ENCODE measurements at places on chromosomes 4 and X.
A peak's percentile ranks its signal among the peaks of the same experiment; 100 is the strongest.

GRCh38 chr4:25421816-25422525, 44.9 kb downstream of the ANAPC4 start:
- DNase-seq: no peak

DNA sequence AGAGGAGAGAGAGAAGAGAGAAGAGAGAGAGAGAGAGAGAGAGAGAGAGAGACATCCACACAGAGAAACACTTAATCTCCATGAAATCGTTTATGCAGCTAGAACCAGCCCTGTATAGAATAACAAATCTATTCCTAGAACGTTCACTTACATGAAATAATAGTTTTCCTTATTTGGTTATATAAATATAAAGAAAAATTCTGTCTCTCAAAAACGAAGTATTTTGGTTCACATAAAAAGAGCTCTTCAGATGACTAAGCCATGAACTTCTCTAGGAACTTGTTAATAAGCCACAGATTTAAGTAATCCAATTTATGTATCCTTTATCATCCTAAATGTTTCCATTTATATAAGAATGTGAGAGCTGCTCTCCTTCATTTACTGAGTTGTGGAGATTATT, 1315.1 kb upstream of the PCDH7 start:
- no peak for DNase-seq

- DNase-seq: no peak
These were observed 30.8 kb downstream of the HERC3 start for GRCh38 chr4:88623097-88623496.

- DNase-seq: no peak
These were observed 99.9 kb downstream of the AREG start for GRCh38 chr4:74544655-74545361.

DNA sequence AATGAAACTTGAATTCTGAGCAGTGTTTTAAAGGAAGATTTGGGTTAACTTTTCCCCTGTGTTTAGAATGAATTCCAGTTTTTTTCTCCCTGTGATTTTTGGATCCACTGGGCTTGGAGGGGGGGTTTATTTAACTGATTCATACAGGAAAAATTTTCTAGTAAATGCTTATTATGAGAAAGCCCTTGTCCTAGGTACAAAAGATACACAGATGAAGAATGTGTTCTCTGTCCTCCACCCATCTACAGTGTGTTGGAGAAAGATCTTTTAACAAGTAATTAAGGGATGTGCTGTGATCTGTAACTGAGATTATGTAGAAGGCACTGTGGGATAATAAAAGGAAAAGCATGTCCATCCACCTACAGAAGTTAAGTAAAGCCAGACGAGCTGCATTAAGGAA, 103.9 kb downstream of the STIM2 start:
- DNase-seq: no peak

- no peak for DNase-seq
These were observed 48.0 kb downstream of the SORCS2 start for GRCh38 chr4:7240306-7240705.

DNA sequence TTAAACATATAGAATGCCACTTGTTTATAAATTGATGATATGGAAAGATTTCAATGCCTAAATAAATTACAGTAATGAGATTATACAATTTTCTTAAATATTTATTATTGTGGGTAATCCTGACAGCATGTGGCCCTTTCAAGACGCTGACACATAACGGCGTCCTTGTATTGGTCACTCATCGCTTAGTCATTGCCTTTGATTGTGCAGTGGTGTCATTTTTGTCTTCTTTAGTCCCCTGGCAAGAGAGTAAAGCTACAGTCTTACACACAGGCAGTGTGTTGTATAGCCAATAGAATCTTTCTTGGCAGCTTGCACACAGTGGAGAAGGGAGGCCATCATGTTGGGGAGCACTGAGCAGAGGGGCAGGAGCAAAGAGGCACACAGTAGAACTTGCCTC, 361.8 kb upstream of the GALNT7 start:
- DNase-seq: no peak

GRCh38 chrX:107480272-107480671, 30.8 kb downstream of the FRMPD3 start:
- no peak for DNase-seq

- peak; percentile 75 for DNase-seq
These were observed at the start of gene FAM199X for GRCh38 chrX:104165894-104166734. FAM199X (plus strand) TSS chrX:104166453; CDS start chrX:104166786, 333 bp downstream.

GRCh38 chr4:140326395-140326993, 47.0 kb upstream of the SCOC start:
- DNase-seq: no peak
